Glomerular endothelial cell (primary cell): ENCODE measurements at places on chromosomes 2 and 18. TPM values are rescaled to one million over a fixed set of nuclear protein-coding genes. Genes with fewer than 3 reads are reported as not detected.

ALPG gene
- not detected in 2 replicates for total RNA-seq

XIRP2 gene
- total RNA-seq = 2.8 and 6.5 TPM in 2 replicates

FAM237A gene
- not detected in 2 replicates for total RNA-seq

TTN gene
- total RNA-seq = 0.41 and 0.53 TPM in 2 replicates

CYS1 gene
- total RNA-seq = 0.12 and 1.1 TPM in 2 replicates

FRZB gene
- 0.05 TPM in 1 of 2 replicates, not detected in the other for total RNA-seq

ST3GAL5 gene
- total RNA-seq = 28.3 and 33.4 TPM in 2 replicates

TSPYL6 gene
- total RNA-seq = 0.06 TPM in 1 of 2 replicates, not detected in the other

CFAP221 gene
- 1.1 and 3.1 TPM in 2 replicates for total RNA-seq

TUBA3D gene
- not detected in 2 replicates for total RNA-seq

TRIM43B gene
- total RNA-seq = 0.39 TPM in 1 of 2 replicates, not detected in the other

ROCK1 gene
- total RNA-seq = 25.3 and 41.9 TPM in 2 replicates

GKN1 gene
- not detected in 2 replicates for total RNA-seq

TDRD15 gene
- total RNA-seq = not detected in 2 replicates

EVX2 gene
- total RNA-seq = not detected in 2 replicates

NAT8 gene
- total RNA-seq = not detected in 2 replicates

SCN2A gene
- total RNA-seq = 0.06 and 0.10 TPM in 2 replicates

TMEM150A gene
- 25.2 and 36.3 TPM in 2 replicates for total RNA-seq

MLPH gene
- total RNA-seq = 22.0 and 27.2 TPM in 2 replicates

PLCD4 gene
- 0.05 and 0.93 TPM in 2 replicates for total RNA-seq

IL36A gene
- total RNA-seq = not detected in 2 replicates

IL1RN gene
- not detected in 2 replicates for total RNA-seq
